ENCODE measurements at places on chromosomes 6 and 20.
A peak's percentile ranks its signal among the peaks of the same experiment; 100 is the strongest.

DNA sequence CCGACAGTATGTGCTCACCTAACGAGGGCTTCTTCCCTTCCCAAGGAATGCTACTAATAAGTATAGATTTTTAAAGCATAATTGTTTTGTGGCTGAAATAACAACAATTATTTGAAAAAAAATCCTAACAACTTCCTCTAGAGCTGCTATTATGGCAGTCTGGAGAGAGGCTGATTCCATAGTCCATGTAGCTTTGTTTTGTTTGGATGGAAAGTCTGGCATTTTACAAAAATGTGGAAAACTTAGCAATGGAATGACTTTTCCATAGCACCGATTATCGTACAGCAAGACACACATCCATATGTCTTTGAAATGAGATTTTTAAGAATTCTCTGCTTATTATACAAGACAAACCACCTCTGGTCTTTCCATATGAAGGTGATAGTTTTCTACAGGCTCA is 252.4 kb upstream of the TAB2 start:
- no peak for DNase-seq

DNA sequence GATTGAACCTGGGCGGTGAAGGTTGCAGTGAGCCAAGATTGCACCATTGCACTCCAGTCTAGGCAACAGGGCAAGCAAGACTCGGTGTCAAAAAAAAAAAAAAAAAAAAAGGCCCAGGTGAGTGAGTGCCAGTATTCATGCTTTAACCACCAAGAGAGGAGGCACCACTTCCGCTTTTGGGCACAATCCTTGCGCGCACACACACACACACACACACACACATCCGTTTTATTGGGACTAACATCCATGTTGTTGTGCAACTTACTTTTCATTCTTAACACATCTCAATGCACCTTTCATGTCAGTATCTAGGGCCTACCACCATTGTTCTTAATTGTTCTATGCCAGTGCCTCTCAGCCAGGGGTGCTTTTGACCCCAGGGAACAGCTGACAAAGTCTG is 263.0 kb downstream of the CDC5L start:
- no peak for DNase-seq

- DNase-seq, result no peak
Measured at GRCh38 chr20:5996765-5997164, 46.3 kb downstream of the MCM8 start.

DNA sequence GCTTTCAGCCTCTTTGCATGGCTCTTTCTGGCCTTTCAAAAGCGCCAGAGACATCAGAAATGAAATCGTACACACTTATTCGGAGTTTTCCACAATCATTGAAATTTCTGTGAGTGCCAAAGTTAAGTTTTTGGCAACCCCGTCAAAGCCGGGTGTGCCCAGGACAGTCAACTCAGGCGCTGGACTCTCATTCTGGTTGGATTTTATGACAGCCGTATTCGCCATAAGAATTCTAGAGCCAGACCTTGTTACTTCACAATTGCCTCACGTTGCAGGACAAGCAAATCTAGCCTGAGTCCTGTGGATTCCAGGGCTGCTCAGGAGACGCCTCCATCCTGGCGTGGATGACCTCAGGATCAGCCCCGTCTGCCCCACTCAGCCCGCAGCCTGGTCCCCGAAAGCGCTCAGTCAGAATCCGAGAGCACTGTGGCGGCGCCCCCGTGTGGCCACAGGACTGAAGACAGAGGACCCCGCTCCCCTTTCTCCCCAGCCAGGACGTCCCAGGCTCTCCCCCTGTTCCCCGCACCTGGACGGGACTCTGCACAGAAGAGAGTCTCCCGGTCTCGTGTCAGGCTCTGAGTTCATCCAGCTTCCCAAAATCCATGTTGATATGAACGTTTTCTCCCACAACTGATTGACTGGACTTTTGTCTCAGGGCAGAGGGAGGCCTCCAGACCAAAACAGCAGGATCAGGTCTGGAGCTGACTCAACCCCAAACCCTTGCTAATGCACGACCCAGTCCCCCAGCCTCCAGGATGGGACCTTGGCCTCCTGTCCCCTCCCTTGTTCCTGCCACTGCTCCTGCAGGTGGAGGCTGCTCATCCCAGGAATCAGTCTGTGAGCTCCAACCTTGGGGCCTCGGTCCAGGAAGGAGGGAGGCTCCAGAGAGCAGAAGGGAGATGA is 38.2 kb downstream of the MICA start:
- peak; percentile 66 for DNase-seq

DNA sequence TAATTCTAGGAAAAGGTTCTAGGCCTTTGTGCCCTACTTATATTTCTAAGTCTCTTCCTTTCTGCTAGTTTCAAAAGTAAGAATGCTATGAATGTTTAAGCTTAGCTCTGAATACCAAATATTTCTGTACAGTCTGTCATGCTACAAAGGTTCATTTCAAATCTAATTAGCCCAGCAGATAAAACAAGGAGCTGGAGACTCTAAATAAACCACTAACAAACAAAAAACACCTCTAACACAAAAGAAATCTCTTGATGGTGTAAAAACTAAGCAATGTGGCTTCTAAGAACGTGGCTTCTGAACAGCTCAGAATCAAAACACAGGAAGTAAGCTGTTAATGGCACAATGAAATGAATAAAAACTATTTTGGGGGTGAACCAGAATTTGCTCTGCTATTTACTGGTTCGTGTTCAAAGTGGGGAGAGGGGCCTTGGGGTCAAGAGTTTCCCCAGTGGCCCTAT is 198.3 kb downstream of the BCAS1 start:
- DNase-seq, result no peak

DNA sequence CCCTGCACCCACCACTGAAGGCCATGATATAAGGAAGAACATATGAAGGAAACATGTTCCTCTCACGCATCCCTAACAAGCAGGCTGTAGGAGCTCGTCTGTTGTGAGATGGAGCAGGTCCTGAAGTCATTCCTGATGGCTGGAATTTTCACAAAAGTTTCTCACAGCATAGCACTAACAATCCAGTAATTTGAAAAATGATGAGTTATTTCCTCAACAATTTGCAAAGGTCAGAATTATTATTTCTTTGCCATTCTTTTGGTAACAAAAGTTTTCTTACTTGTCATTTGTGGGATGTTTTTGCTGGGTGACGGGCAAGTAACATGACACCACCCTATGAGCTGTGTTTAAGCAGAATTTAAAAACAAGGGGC is 27.6 kb upstream of the FRMD1 start:
- DNase-seq, result peak; percentile 6

DNA sequence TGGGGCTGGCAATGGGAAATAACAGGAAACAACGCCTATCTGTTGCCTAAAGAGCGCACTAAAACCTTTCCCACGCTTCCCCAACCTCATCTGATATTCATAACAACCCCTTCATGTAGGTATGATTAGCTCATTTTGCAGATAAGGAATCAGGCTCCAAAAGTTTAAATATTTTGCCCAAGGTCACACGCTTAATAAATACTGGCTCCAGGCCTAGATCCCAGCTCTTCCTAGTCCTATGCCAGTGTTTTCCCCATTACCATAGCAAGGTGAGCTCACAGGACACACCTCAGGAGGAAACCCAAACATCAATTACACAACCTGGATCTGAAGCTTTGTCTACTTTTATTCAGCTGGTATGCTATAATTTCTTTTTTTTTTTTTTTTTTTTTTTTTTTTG is 19.6 kb downstream of the MBOAT1 start:
- no peak for DNase-seq

GRCh38 chr6:76885861-76886301 is 577.4 kb downstream of the HTR1B start:
- DNase-seq, result peak; percentile 84

Measured in fibroblast of upper back skin (primary cell).